Cardiac septum (tissue), 1 donor: ENCODE measurements at places on chromosomes 5 and 9.

DNA sequence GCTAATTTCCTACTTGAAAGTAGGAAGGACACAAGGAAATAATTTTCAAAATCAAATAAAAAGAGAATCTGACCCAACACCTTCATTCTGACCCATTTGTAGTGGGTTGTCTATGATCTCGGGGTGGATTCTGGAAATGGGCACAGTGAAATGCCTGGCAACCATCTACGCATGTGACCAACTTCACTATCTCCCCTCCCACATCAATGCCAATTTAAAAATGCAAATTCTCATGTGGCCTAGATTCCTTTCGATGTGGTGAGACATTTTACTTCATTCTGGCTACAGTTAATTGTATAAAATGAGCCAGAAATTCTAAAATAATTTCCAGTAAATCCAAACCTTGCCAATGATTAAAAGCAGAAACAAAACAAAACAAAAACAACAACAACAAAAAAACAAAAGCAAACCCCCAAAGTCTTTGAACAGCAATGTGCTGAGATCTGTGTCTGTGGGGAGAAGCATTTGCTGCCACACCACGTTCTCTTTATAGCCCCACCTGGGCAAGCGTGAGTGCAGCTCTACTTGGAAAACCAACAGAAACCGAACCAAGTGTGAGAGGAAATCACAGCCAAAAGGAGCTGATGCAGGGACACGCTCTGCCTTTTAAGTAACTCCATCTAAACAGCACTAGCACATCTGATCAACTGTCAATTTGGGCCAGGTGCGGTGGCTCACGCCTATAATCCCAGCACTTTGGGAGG is 59.0 kb downstream of the USP20 start:
- DNase-seq, result peak; percentile 27

GRCh38 chr5:128637031-128637430 is 99.0 kb upstream of the FBN2 start:
- no peak for DNase-seq

GRCh38 chr5:149561848-149562247 is 10.6 kb upstream of the CSNK1A1 start:
- no peak for DNase-seq

DNA sequence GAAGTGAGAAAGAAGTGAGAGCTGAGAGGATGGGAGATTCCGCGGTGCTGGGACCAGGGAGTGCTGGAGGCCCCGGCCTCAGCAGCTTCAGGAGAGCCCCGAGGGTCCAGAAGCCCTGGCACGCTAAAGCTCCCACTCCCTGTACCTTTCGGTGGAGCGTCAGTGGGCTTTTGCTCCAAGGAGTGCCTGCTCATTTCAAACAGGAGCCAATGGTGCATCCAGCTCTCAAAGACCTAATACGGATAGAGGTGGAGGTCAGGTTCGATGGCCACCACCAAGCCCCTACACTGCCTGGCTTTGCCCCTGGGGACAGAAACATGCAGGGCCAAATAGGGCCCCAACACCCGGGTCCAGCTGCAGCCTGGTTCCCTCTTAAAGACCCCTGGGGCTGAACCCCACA is 8.2 kb downstream of the CD74 start:
- DNase-seq, result no peak
